ENCODE measurements at places on chromosomes 4 and X.

DNA sequence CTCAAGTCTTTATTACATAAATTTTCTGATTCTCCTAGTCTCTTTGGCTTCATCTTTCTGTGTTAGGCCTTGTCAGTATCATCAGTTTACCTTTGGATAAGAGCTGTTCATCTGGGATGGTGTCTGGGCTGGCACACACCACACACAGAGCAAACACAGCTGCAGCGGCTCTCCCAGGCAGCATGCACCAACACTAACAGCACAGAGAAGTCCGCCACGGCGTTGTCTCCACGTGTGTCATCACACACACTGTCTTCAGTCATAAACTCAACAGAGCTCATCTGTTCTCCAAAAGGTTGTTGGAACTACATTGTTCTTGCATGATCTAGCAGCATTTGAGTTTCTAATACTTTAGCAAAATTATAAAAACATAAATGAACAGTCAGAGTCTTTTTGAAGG lies 851.9 kb upstream of the FRG1 start:
- no peak for DNase-seq

GRCh38 chrX:53622431-53622830 lies 64.1 kb downstream of the HUWE1 start:
- no peak for DNase-seq

- DNase-seq: no peak
These were observed 24.0 kb downstream of the ARSJ start for GRCh38 chr4:113955411-113955810.

GRCh38 chr4:26992657-26993361 lies 132.2 kb downstream of the STIM2 start:
- DNase-seq: no peak

DNA sequence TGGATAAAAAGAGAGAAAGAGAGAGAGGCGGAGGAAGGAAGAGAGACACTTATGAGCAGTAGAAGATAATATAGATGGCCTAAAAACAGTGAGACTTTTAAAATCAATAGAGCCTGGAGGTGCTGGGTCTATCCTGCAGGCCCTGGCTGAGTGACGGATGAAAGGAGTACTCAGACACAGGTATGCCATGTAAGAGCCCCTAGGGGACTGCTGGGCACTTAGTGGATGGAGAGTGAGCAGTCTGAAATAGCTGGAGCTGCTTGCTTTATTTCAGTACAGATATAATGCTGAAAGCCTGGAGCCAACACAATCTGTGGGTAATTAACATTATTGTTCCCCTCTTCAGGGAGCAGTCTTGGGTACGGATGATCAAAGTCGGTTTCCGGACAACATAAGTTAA lies 578.6 kb downstream of the SPOCK3 start:
- DNase-seq: no peak

DNA sequence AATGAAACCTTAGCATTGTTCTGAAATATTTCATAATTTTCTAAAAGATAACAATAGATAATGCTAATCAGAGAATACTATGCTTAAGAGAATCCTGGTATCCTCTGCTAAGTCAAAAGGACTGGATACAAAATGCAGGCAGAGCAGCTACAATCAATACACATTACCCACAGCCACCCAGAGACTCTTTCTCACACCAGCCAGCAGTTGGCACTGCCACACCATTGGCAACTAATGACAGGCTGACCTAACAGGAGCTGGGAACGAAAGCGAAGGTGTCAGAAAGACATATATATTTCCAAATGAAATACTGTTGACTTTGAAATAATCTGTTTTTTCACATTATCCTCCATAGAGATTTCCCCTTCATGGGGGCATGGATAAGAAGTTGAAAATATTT lies 122.6 kb upstream of the PLAC1 start:
- no peak for DNase-seq

- no peak for DNase-seq
These were observed 66.6 kb upstream of the SORBS2 start for GRCh38 chr4:185878633-185879032.

GRCh38 chr4:137892134-137892533 lies 350.0 kb downstream of the SLC7A11 start:
- DNase-seq: no peak

DNA sequence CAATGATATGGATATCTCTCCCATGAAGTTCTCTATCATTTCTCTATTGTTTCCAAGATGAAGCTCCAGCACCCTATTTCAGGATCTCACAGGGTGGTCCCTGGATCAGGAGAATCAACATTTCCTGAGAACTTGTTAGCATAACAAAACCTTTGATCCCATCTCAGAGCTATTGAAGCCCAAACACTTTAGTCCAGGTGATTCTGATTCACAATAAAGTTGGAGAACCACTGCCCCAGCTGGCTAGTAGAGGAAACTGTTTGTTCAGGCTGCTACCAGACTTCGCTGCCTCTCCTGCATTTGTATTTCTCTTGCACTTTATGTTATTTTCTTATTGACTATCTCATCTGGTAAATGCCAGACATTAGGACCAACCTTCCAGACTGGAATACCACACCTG lies 65.4 kb downstream of the CEP44 start:
- DNase-seq: no peak

Measured in NCI-H1436 (cell line).